ENCODE measurements at places on chromosomes 12 and 14.
A peak's percentile ranks its signal among the peaks of the same experiment; 100 is the strongest.

DNA sequence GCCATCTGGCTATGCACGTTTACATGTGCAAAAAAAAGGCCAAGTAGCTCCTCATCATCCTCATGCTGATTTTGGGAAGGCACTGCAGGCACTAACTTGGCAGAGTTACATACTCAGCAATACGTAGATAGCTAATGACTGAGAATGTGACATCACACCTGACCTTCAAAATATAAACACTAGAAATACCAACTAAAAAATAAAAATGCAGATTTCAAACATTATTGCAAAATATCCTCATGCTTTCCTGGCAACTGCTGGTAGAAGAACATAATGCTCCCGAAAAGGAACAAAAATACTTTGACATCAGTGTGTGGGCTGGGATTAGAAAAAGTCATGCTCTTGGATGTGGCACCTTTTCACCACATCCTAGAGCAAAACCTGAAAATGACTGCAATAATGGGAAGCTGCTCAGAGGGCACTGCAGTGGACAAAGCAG, 153.2 kb upstream of the ABCD2 start:
- DNase-seq, result no peak

DNA sequence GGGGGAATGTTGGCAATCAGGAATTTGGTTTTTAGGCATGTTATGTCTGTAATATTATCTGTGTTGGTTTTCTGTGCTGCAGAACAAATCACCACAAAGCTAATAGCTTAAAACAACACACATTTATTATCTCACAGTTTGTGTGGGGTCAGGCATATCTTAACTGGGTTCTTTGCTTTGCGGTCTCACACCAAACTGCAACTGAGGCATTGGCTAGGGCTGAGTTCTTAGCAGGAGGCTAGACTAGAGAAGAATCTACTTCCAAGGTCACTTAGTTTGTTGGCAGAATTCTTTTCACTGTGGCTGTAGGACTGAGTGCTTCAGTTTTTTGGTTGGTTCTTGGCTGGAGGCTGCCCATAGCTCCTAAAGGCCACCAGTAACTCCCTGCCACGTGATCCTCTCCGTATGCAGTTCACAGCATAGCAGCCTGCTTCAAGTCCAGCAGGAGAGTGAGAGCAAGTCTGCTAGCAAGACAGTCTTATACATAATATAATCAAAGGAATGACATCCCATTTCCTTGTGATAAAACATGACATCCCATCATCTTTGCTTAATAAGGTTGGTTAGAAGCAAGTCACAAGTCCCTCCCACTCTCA, 21.6 kb downstream of the ATF1 start:
- DNase-seq, result no peak

DNA sequence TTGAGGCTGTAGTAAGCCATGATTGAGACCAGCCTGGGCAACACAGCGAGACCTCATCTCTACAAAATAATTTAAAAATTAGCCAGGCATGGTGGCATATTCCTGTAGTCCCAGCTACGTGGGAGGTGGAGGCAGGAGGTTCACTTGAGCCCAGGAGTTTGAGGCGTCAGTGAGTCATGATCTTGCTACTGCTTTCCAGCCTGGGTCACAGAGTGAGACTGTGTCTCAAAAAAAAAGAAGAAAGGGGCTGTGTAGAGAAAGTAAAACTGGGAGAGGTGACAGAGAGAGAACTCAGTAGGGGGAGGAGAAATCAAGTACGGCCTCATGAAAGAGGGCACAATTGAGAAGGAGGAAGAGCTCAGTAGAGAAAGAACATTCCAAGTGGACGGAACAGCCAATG, 12.4 kb downstream of the TECPR2 start:
- no peak for DNase-seq

GRCh38 chr12:28568704-28569103, 378.4 kb downstream of the CCDC91 start:
- DNase-seq, result no peak

- no peak for DNase-seq
Observed at GRCh38 chr14:47526591-47527244, 148.7 kb downstream of the MDGA2 start.

- DNase-seq, result peak; percentile 82
Observed at GRCh38 chr12:67161322-67161918, 107.7 kb upstream of the CAND1 start.

- no peak for DNase-seq
Observed at GRCh38 chr12:52212701-52213563, 20.1 kb upstream of the KRT7 start.

DNA sequence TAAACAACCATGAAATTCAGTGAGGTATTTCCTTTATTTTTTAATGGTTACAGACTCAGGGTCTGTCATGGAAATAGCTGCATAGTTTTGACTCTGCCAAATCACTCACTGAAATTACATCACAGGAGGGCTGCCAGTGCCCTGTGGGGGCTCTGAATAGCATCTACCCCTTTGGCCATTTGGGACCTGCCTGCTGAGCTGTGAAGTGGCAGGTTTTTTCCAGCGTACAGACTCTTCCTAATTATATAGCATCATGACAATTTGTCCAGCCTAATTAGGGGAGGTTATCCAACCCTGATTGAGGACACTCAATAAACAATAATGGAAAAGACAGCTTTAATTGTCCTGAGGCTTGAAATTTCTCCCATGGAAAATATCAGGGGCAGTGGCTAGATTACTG, 1.8 kb upstream of the COCH start:
- DNase-seq, result no peak

GRCh38 chr14:63203618-63204406, 431 bp upstream of the RHOJ start:
- no peak for DNase-seq

GRCh38 chr14:61918998-61919397, 156.8 kb downstream of the SNAPC1 start:
- DNase-seq, result no peak

DNA sequence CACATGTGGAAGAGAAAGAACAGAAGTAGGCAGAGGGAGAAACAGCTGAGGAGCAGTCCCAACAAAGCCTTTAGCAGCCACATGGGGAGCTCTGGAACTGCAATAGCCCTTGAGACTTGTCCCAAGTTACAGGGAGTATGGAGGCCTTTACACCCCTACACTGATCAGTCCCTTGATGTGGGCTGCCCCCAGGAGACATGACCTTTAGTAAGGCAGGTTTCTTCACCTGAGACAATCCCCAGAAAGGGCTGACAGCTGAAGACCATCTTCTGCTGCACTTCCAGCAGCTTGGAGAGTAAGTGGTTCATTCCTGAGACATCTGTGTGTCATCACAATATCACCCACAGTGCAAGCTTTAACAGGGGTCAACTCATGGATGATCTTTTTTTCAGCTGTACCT, 8.6 kb upstream of the SNAPC1 start:
- no peak for DNase-seq

- peak; percentile 83 for DNase-seq
Observed at GRCh38 chr14:105093431-105094192, 28.4 kb upstream of the GPR132 start.

DNA sequence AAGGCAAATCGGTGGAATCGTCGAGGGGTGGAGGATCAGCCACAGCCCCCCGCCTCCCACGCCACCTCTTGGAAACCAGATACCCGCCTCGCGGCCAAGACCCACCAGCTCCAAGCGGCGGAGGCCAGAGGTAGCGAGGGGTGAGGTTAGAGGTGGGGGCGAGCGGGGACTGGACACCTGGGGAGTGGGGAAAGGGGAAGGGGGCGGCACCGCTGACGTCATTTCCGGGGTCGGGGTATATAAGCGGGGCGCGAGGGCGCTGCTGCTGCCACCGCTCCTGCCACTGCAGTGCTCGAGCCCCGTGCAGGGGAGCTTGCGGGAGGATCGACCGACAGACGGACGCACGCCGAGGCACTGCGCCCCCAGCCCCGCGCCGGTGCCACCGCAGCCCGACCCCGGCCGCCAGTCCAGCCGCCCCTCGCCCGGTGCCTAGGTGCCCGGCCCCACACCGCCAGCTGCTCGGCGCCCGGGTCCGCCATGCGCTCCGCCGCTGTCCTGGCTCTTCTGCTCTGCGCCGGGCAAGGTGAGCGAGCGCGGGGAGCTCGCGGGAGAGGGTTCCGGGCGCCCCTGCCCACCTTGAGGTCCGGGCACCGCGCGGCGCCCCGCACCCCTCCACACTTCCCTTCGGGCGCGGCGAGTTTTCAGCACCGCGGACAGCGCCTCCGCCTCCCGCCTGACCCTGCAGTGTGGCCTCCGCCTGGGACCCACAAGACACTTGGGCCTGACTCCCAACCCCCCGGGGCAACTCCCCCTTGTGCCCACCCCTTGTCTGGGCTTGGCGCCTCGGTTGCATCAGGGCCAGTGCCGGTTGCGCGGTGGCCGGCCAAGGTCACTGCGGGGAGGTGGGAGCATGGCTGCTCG, at the start of gene CHGA:
TSS of gene CHGA (plus strand) at position 268 of the 861 bp plus-strand sequence. CDS start at position 478, 210 bp downstream.
- no peak for DNase-seq

DNA sequence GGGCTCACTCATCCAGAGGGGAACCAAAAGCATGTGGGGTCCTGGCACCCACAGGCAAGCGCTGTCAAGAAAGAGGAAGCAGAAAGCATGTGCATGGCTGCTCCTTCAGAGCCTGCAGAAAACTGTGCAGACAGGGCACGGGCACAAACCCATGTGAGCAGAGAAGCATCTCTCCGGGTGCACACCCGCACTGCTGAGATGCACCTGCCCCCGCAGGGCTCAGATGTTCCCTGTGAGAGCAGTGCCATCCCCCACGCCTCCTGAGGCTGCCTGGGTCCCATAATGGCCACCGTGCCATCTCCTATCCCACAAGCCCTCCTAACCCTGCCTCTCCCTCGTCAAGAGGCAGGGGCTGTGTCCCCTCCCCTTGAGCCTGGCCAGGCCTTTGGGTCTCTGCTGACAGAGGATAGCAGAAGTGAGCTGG, 32.3 kb upstream of the INF2 start:
- peak; percentile 96 for DNase-seq

DNA sequence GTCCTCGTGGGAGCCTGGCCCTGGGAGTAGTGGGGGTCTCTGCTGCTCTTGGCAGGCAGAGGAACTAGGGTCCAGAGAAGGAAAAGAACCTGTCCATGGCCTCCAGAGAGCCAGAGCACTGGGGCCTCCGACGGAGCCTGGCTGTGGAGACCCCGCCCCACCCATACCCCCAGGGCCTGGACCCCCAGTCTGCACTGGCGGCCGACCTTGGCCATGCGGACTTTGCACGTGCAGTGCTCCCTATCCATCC, 1.1 kb downstream of the BEGAIN start:
- no peak for DNase-seq

- DNase-seq, result no peak
Observed at GRCh38 chr12:132391326-132392041, 62.1 kb upstream of the GALNT9 start.
